Muscle of back (tissue), 13 donors: ENCODE measurements at places on chromosomes 1 and 21. TPM values are rescaled to one million over a fixed set of nuclear protein-coding genes. Genes with fewer than 3 reads are reported as not detected.

DNA sequence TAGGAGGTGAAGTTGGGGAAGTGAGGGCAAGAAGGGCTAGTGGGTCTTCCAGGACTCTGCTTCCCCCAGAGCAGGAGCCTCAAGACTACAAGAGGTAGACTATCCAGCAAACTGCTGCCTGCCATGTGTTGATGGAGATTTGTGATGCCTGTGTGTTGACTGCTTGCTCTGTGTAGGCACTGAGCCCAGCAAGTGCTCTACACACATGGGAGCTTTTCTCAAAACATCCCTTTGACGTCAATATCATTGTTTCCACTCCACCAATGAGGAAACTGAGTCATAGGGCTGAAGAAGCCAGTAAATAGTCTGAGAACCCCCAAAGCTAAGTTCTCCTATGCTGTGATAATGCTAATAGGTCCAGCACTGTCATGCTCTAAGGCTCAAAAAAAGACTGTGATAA, 207.2 kb upstream of the NFIA start:
- no peak for DNase-seq

DNA sequence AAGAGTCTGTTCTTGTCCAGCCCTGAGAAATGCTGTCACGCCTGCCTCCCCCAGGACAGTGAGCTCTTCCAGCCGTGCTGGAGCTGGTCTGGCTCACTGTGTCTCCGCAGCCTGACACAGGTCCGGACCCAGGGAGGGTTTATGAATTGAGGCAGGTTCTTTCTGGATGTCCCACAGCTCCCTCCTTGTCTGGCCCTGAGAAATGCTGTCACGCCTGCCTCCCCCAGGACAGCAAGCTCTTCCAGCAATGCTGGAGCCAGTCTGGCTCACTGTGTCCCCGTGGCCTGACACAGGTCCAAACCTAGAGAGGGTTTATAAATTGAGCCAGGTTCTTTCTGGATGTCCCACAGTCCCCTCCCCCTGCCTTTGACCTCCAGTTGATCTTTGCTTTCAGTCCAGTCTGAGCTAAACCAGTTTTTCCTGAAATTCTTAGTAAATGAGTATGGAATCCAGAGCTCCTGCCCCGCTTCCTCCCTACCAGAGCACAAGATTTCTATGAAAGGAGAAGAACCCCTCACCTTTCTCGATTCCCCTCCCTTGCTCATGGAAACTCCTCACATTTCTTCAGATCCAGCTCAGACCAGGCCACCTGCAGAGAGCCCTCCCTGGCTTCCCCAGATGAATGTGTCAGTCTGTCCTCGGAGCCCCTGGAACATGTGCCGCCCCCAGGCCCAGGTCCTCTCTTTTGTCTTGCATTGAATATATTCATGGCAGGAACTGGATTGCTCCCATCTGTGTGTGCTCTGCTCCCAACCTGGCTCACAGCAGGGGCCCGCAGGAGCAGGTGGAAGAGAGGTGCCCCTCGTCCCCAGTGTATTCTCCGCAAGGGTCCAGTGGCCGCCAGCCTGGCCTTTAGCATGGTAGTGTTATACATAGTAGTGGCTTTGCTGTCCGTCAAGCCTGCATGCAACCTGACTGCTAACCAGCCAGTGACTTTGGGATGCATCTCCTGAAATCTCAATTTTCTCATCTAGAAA, 116.3 kb downstream of the EPHB2 start:
- peak; percentile 68 for DNase-seq

DNA sequence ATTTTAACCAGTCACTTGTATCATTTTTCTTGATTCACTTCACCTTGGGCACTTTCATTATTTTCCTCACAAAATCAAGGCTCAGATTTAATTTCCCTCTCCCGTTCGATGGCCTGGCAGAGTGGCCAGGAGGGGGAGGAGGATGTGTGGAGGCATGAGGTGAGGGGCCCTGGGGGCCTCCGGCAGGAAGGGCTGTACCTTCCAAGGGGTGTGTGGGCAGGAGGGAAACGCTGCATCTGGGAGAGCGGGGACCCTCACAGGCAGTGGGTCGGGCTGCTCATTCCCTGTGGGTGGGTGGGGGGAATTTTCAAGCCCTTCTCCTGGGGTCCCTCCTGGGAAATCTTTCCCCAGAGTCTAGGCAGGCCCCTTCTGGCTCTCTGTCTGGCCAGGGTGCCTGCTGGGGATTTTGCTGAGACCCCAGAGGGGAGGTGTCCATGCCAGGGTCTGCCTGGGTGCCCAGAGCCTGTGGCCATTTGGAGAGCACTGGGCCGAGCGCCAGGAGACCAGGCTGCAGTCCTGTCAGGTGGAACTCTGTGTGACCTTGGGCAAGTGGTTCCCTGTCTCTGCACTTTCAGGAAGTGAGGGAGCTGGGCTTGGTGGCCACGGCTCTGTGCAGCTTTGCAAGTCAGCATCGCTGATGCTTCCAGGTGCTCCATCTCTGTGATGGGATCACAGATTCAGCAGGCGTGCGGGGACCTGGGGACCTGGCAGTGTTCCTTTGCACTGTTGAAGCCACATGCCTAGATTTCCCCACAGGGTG, 81.9 kb upstream of the C1orf174 start:
- no peak for DNase-seq

- DNase-seq, result no peak
Observed at GRCh38 chr1:19157653-19158052, 52.4 kb downstream of the UBR4 start.

GRCh38 chr1:49111931-49112330, 335.2 kb upstream of the BEND5 start:
- DNase-seq, result no peak

DNA sequence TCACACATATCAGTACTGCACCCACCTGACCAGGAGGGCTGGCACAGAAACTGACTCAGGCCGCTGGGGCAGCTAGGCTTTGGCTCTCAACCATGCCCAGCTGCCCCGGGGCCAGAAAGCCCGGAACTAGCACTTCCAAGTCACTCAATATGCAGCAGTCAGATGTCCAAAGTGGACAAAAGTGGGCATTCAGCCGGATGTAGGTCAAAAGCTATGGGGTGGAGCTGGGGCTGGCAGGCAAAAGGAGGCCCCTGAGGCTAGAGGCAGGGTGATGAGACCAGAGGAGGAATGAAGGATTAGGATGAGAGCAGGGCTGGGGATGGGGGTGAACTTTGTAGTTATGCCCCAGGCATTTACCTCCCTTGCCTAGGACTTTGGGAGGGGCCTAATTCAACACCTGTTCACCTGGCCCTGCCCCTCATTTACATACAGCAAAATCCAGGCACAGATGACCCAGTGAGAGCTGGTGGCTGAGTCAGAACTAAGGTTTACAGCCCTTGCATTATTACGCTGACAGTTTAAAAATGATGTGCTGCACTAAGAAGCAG, 30.7 kb upstream of the EDN2 start:
- no peak for DNase-seq

COX20 gene
- polyA plus RNA-seq, result 57.1 TPM
